ENCODE measurements at places on chromosomes 13 and 19.

GRCh38 chr13:72508392-72508791, 219.0 kb downstream of the MZT1 start:
- DNase-seq, result no peak

DNA sequence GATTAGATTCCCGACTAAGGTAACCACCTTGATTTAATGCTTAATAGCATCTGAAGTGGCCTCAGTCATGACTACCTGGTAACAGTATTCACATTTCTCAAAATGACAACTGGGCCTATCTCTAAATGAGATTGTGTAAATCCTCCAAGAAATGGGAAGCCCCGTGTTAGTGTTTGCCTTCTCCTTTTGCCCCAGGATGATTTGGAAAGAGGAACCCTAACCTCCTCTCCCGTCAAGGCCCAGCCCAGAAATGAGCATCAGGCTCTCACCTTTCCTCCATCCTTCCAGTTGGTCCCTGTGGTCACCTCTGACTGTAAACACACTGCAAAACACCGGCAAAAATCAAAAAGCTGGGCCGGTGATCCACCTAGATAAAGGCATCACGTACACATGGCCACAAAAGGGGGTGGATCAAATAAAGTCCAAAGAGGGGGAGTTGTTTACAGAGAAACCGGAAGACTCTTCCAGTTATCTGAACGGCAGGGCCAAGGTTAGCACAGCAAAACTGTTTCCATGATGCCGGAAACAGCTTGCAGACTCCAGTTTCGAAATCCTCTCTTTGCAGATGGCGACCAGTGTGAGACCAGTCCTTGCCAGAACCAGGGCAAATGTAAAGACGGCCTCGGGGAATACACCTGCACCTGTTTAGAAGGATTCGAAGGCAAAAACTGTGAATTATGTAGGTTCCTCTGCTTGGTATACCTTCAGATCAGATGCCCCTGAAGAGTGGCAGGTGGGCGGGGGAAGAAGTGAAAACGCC, 16.4 kb downstream of the F10 start:
- peak; percentile 44 for DNase-seq

- no peak for DNase-seq
These were observed 573.0 kb upstream of the SLITRK1 start for GRCh38 chr13:84455143-84455905.

GRCh38 chr19:49626226-49626625, 13.7 kb downstream of the RRAS start:
- DNase-seq, result no peak

- no peak for DNase-seq
These were observed 20.5 kb downstream of the IQCN start for GRCh38 chr19:18253716-18254115.

- DNase-seq, result no peak
These were observed 14.8 kb downstream of the RABAC1 start for GRCh38 chr19:41944336-41944735.

DNA sequence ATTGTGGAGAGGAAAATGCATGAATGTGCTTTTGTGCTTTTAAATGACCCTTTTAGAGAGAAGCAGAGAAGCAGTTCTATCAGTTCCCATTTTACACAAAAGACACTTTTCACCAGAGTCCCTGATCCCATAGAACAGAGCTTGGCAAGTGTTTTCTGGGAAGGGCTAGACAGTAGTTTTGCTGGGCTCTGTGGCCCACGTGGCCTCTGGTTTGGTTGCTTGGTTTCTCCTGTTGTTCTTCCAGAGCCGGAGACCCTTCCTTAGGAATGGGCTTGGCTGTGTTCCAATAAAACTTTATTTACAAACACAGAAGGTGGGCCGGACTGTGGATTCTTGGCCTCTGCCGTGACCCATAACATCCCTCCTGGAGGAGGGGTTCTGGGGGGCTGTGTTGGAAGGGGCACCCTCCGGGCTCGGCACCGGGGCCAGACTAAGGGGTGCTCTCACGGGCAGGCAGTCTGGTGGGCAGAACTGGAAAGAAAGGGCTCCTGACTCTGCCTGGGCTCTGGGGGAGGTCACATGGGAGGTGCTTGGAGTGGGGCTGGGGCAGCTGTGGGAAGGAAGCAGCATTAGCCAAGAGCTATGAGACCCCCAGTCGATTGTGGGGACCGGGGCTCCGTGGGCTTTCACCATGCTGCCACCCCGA, 3.2 kb downstream of the SPPL2B start:
- no peak for DNase-seq

DNA sequence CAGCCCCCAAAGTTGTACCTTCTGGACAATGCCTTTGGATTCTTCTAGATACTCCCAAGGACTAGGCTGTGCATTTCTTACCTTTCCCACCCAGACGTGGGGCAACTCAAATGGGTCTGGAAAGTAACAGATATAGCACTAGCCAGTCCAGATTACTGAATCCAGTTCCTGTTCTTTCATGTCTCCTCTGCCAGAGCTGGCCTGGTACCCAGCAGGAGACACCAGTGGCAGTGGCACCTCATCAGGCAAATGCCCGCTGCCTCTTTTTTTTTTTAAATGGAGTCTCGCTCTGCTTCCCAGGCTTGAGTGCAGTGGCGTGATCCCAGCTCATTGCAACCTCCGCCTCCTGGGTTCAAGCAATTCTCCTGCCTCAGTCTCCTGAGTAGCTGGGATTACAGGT, 43.2 kb downstream of the N4BP2L2 start:
- DNase-seq, result no peak

GRCh38 chr19:17245535-17245984, at the start of gene NR2F6:
TSS of gene NR2F6 (minus strand) at chr19:17245919. CDS start at chr19:17245220, 699 bp downstream.
- DNase-seq, result peak; percentile 85

GRCh38 chr19:35030257-35031071, at the start of gene SCN1B:
TSS of gene SCN1B (plus strand) at chr19:35030470. CDS start at chr19:35030821, 351 bp downstream.
- peak; percentile 87 for DNase-seq

GRCh38 chr13:50609011-50609410, 234.5 kb downstream of the DLEU7 start:
- no peak for DNase-seq

DNA sequence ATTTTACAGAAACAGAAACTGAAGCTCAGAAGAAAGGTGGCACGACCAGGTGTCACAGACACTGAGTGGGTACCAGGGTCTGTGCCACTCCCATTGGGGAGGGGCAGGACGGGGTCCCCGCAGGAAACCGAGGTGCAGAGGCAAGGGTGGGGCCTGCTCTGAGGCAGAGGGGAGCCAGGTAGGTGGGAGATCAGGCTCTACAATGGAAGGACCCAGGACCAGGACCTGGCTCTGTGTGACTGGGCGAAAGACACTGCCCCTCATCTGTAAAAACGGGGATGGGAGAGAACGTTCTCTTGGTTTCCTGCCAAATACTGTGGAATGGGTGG, 2.8 kb downstream of the PTGIR start:
- DNase-seq, result no peak

GRCh38 chr19:38544569-38545315, 73.0 kb downstream of the MAP4K1 start:
- DNase-seq, result peak; percentile 62

DNA sequence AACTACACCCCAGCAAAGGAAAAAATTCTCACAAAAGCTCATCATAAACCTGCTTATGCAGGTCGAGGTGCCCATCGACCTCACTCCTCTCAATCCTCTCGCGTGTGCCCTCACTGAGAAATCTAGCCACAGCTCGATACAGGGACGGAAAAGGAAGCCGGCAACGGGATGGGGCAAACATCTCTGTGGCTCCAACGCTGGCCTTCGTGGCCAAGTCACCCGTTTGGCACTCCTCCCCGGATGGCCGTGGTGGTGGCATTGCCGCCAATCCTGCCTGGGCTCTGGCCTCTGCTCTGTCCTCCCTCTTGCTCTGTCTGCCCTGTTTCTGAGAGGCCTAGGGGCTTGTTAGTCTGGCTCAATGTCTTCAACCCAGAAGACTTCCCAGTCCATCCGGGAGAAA, 41.2 kb downstream of the ZNF146 start:
- no peak for DNase-seq

GRCh38 chr13:113794764-113795173, 35.7 kb downstream of the TMEM255B start:
- DNase-seq, result no peak

GRCh38 chr13:95030821-95031343, 270.4 kb downstream of the ABCC4 start:
- no peak for DNase-seq

GRCh38 chr19:42091742-42092141, 15.8 kb downstream of the ZNF574 start:
- no peak for DNase-seq

- no peak for DNase-seq
These were observed 3.2 kb upstream of the EBPL start for GRCh38 chr13:49694446-49694845.

GRCh38 chr19:46845959-46846459, 4.6 kb downstream of the AP2S1 start:
- DNase-seq, result peak; percentile 43

DNA sequence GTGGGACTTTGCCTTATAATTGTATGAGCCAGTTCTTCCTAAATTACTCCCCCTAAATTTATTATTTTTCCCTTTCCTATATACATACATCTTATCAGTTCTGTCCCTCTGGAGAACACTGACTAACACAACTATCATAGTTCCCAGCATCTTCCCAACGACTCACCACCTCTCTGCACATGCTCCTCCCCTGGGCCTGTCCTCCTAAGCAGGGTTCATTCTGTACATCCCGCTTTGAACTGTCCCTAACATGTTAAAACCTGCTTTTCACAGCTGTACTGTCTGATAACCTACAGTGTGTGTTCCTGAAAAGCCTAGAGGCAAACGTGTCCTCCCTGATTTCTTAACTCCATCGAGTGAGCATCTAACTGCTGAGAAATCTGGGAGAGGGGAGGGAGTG, 141.7 kb downstream of the EFNB2 start:
- no peak for DNase-seq

GRCh38 chr13:41199079-41199478, 4.7 kb upstream of the KBTBD7 start:
- no peak for DNase-seq

DNA sequence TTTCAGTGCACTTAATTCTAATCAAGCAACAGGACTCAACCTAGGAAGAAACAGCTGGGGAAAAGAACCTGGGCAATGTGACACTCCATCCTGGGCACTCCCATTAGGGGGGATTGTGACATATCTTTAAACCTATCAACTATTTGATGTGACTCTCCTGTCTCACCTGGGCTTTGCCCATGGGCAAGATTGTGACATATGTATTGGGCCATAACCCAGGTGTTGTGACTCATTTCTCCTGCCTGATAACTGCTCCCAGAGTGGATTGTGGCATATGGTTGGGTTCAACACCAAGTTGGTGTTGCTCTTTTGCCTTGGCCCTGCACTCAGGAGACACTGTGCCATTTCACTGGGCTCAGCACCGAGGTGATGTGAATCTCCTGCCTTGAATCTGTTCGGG, 82.6 kb downstream of the ZNF723 start:
- no peak for DNase-seq

DNA sequence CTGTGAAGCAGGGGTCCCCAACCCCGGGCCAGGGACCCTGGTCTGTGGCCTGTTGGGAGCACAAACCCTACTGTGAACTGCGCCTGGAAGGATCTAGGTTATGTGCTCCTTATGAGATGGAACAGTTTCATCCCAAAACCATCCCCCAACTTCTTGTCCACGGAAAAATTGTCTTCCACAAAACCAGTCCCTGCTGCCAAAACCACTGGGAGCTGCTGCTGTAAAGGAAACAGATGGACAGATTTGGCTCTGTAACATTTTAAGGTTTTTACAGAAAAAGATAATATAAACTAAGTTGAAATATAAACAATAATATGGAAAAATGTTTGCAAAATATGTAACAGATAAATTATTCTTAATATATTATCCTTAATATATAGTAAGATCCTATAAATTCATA, 73.7 kb downstream of the COG6 start:
- DNase-seq, result no peak

DNA sequence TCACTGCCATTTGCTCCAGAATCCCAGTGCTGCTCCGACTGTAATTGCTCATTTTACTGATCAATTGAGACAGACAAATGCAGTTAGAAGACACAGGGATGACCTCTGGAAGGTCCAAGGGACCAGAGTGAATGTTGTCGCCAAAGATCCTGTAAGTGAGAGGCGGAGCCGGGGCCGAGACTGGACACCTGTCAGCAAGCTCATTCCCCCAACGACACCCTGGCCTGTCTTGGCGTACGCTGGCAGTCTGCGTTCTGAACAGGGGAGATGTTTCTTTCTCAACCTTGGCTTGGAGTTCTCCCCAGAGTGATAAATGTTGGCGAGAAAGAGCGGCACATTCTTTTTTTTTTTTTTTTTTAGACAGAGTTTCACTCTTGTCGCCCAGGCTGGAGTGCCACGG, 24.2 kb downstream of the GADD45B start:
- DNase-seq, result no peak
